RCC 7860 (cell line): ENCODE measurements at places on chromosomes 2 and 18.
A peak's percentile ranks its signal among the peaks of the same experiment; 100 is the strongest.

- no peak for DNase-seq
Observed at GRCh38 chr2:47083005-47083404, 72.1 kb downstream of the STPG4 start.

DNA sequence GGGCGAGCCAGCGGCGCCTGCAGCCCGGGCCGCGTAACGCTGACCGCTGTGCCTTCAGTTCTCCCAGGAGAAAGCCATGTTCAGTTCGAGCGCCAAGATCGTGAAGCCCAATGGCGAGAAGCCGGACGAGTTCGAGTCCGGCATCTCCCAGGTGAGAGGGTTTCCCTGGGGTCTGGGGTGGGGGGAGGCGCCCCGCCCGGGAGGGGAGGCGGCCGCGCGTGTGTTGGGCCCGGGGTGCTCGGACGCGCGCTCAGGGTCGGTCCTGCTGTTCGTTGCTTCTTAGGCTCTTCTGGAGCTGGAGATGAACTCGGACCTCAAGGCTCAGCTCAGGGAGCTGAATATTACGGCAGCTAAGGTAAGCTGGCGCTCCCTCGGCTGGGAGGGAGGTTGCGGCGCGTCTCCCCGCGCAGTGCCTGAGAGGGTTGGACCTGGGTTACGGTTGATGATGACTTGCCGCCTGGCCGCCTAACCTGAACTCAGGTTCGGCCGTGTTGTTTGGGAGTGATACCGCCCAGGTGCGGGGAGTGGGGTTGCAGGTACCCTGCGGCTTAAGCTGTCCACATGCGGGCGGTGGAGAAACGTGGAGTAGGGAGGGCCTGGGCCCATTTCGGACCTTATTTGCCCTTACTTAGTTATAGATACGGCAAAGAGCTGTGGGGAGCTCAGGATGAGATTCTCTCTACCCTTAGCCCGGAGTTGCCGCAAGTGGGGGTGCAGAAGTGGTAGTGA lies 638 bp downstream of the RPS7 start:
- no peak for DNase-seq

- DNase-seq: peak; percentile 60
Observed at GRCh38 chr2:54704688-54705605, 18.5 kb upstream of the EML6 start.

- no peak for DNase-seq
Observed at GRCh38 chr18:51010218-51010617, 19.8 kb upstream of the SMAD4 start.

DNA sequence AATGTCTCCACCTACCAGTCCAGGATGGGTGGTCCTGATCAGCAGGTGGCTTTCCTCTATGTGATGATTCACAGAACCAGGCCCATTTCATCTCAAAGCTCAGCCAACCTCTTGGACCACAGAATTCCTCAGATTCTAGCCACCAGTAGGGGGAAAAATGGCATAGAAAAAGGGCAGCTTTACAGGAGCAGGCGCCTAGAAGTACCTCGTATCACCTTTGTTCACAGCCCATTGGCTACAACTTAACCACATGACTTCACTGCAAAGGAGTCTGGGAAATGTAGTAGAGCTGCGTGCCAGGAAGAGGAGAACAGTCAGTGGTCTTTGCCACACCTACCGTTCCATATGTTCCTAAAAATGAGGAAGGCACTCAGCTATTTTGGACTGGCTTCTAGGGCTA lies 62.8 kb upstream of the DTNA start:
- DNase-seq: no peak

DNA sequence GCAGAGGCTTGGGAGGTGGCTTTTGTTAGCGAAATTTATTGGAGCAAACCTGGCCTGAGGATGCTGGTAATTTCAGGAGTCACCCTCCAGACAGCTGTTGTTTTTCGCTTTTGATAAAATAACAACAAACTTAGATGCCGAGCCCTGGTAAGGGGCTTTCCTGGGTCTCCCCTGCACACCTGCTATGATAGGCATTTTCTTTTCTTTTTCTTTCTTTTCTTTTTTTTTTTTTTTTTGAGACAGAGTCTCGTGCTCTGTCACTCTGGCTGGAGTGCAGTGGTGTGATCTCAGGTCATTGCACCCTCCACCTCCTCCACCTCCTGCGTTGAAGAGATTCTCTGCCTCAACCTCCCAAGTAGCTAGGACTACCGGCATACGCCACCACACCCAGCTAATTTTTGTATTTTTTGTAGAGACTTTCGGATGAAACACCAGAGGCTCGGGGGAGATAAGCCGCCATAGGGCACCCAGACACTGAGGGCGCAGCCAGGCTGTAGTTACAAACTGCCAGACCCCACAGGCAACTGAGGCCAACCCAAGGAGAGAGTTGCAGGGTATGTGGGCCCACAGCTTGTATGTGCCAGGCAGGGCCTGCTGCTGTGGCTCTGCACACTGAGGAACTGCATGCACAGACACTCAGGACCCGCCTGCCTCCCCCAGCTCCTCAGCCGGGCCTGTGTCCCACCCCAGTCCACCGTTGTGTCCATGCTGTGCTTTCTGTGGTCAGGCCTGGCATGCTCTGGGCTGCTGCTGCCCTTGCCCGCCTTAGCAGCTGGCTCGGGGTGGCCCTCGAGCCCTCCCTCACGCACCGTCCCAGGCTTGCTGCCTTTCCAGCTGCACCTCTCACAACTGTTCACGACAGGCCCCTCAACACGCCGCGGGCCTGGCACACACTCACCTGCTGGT lies 3.9 kb downstream of the GYPC start:
- DNase-seq: no peak

DNA sequence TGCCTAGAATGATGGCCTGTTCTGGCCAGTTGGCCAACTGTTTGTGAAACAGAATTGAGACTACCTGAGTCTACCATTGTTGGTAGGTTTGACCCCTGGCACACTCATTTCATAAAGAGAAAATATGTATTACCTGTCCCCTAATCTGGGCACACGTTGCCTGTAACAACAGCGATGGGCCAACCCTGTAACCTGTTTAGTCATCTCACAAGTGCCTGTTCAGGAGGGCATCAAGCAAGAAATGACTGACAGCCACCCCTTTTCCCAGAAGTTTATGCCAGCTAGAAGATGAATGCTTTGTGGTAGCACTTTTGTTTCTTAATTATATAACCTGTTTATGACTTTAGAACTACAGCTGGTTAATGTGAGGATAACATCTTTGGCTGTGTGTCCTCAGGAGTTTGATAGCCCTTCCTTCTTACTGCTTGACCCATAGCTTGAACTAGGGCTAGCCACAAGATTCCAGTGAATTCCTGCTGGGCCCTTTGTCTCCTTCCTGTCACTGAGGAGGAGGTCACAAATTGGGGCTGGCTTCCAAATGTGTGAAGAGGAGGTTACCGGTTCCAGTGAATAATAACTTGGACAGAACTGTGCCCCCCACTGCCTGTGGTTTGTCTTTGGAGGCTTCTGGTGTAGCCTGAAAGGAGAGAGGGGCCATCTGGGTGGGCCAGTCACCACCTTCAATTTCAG lies 273.9 kb upstream of the EPAS1 start:
- DNase-seq: no peak

DNA sequence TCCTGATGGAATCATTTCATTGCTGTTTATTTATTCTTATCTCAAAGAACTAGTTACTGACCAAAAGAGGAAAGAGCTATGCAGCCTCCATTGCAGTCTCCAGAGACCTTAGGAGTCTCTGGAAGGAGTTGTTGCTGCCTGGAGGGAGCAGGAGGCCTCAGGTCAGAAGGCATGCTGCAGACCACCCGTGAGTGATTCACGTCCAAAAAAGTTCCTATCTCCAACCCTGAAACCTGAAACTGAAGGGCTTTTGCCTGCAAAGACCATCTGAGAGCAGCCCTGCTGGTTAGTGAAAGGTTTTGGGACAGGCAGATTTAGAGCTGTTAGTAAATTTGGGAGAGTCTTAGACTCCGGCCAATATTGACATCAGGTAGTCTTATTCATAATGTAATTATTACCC lies 29.1 kb downstream of the SLC25A52 start:
- DNase-seq: no peak
